NCI-H1417 treated with DMSO at 0.1 percent for 48 hours (cell line): ENCODE measurements at places on chromosomes 16 and 17.

- DNase-seq, result no peak
These were observed 56.8 kb upstream of the ARL4D start for GRCh38 chr17:43341715-43342588.

DNA sequence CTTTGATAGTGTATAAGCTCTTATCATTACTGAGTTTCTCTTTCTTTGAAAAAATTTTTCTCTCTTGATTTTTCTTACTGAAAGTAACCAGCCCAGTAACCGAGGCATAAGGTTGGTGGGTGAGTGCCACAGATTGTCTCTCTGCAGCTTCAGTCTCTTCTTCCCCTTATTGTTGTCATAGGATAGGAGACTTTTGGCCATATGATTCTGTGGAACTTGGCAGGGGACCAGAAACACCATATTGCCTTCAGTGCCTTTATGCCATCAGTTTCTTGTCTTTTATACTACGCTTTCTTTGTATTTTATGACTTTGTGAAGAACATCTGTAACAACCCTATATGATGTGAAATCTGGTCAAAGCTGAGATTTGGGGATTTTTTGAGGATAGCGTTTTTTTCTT, 341.6 kb upstream of the TBX2 start:
- no peak for DNase-seq

GRCh38 chr17:57455063-57455914, 199.0 kb downstream of the MSI2 start:
- DNase-seq, result no peak

GRCh38 chr17:34437188-34437587, 74.2 kb upstream of the CCL1 start:
- no peak for DNase-seq

DNA sequence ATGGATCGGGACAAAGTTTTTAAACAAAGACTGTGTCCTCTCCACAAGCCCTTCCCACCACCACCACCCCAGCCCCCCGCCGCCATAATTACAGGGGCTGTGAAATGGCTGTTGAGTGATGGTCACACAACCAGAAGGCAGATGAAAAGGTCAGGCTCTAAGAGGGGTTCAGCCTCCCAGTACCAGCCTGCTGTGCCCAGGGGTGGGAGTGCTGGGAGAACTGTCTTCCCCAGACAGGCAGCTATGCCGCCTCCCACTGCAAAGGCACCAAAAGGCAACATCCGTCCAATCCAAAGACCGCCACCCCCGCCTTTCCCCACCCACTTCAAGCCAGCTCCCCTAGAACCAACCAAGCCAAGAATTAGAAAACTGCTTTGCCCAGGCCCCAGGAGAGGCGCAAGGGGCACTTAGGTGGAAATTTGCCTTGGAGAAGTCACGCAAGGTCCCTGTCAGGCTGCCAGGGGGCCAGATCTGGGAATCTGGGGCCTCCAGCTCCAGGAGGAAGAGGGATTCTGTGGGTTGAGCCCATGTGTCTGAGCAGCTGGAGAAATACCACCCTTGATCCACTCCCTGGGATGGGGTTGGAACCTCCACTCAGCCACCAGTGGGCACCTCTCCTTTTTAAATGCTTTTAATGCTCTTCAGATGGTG, 14.4 kb downstream of the CARHSP1 start:
- no peak for DNase-seq

GRCh38 chr17:74730491-74731346, 6.3 kb upstream of the RAB37 start:
- DNase-seq, result no peak

DNA sequence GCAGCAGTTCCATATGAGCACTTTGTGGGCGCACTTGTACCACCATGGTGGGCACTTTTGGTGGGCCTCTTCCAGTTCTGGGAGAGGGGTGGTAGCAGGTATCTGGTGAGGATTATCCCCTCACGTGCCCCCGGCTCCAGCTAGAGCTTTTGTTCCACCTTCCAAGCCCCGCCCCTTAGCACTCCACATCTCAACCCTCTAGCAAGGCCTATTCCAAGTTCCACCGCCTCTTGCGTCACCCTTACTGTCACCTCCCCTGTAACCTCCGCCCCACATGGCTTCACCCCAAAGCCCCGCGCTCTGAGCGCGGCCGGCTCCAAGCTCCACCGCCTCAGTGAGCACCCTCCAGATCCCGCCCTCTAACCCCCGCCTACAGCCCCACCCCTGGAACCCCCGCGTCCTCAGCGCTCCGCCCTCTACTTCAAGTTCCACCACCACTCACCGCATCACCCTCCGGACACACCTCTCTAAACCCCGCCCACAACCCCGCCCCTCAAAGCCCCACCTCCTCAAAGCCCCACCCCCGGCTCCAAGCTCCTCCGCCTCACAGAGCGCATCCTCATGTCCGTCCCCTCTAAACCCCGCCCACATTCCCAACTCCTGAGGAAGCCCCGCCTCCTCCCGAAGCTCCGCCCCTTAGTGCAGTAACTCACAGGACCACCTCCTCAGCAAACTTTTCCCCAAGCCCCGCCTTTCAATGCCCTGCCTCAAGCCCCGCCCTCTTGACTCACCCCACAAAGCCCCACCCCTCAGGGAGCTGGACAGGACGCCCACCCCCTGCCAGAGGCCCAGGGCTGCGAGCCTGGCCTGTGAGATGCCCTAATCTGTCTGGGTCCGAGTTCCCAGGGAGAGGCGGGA, 11.1 kb downstream of the SCN4A start:
- DNase-seq, result no peak

DNA sequence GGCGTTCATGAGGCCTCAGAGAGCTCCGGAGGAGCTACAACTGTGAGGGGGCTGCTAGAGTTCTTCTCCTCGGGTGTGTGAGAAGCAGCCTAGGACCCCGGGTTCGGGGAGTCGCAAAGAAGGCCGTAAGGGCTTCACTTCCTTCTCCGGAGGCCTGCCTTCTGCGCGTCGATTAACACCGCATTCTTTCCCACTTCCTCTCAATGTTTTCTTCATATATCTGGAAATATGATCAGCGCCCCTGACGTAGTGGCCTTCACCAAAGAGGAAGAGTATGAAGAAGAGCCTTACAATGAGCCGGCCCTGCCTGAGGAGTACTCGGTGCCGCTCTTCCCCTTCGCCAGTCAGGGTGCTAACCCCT, 449 bp downstream of the SMCR8 start:
- DNase-seq, result no peak

GRCh38 chr16:66910175-66910940, 8.3 kb downstream of the CDH16 start:
- no peak for DNase-seq

DNA sequence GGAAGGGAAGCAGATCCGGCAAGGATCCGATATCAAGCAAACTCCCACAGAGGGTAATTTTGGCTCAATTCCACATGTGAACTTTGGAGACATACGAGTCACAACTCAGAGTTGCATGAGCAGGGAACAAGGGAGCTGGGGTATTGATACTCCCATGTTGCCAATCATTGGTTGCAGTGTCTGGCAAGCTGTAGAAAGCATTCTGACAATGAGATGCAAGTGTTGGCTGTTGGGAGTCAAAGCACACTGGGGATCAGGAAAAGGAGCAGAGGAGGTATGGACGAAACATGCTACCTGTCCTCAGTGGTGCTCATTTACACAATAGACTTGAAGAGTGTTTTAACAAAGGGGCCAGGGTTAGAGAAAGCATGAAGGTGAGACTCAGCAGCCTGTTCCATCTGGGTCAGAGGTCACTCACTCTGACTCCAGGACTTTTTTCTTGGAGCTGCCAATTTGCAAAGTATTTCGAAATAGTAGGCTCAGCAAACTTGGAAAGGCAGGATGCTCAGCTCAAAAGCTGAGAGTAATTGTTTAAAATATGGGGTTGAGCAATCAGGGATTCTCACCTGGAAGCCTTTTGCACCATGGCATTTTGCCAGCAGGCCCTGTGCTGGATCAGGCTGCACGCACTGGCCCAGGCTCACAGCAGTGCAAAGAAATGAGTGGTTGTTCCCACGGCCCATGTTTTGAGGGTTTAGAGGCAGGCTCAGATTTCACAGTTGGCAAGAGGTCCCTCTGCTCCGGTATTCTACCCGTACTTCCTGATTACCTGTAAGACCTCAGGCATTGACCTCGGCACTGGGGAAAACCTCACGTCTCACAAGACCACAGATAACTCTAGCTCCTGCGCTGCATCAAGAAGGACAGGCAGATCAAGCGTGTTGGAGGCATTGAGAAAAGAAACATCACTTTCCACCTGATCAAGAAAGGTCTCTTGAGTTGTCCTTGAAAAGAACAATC, 17.6 kb upstream of the NKD1 start:
- no peak for DNase-seq

- DNase-seq, result no peak
These were observed 18.2 kb upstream of the RASL10B start for GRCh38 chr17:35713069-35713728.

DNA sequence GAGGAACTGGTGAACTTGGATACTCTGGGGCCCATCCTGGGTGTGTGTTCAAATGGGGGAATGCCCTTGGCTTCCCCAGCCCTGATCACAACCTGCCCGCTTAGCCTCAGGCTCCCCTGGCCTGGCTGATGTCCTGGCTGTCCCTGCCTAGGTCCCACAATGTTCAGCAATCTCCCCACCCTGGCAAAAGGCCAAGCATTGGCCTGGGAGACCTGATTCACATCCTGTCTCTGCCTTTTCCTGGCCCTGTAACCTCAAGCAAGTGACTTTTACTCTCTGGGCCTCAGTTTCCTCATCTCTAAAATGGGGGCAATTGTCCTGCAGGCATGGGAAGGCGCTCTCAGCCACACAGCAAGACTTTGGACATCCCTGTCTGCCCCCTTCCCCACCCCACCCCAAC, 14.4 kb downstream of the CPNE2 start:
- no peak for DNase-seq

- DNase-seq, result no peak
These were observed 36.0 kb upstream of the CCL1 start for GRCh38 chr17:34398990-34399389.

- no peak for DNase-seq
These were observed 1.6 kb downstream of the EIF4A3 start for GRCh38 chr17:80145076-80146075.

DNA sequence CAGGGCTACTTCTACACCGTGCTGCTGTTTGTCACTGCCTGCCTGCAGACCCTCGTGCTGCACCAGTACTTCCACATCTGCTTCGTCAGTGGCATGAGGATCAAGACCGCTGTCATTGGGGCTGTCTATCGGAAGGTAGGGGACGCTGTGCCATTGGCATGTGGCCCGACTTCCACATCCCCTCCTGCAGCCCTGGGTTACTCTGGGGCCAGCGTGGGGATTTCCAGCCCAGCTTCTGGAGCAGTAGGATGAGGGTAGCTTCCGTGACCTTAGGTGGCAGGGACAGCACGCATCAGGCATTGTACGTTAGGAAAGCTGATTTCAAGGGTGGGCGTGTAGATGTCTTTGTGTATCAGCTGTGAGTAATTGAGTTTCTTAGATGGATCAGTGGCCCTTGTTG, 96.5 kb downstream of the ABCC1 start:
- DNase-seq, result no peak

DNA sequence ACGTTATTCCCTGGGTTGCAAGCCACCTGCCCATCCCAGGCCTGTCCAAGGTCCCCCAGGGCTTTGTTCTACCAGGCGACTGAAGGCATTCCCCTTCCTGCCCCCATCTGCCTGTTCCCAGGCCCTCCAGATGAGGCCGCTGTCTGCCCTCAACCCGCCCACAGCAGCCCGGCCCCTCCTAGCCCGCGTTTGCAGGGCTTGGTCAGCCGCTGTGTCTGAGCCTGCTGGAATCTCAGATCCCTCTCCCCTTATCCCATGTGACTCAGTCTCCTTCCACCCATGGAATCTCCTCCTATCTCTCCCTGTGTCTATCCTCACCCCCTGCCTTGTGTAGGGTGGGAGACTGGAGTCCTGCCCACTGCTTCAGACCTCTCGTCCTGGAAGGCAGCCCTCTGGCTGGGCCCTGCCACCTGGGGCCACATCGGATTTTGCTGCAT, 186.0 kb upstream of the TNRC6C start:
- no peak for DNase-seq

DNA sequence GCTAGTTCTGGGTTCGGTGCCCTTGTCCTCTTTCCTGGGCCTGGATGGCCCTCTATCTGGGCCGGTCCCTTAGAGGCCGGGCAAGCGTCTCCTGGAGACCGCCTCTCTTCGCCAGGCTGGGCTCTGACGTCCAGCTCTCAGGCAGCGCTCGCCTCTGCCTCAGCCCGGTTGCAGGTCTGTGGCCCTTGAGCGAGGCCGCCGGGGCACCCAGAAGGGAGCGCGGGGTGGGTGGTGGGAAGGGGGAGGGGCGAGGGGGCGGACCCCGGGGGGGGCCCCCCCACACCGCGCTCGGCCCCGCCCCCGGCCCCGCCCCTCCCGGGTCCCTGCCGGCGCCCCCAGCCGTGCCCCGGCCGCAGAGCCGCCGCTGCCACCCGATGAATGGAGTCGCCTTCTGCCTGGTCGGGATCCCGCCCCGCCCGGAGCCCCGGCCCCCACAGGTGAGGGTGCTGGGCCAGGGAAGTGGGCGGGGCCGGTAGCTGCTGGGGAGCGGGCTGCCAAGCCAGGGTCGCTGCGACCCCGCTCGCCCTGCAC, at the start of gene ARHGAP23:
Gene ARHGAP23, plus strand, starts transcription at position 353 of the 531 bp plus-strand sequence. Its CDS starts 22 bp downstream, at position 375.
- DNase-seq, result no peak

DNA sequence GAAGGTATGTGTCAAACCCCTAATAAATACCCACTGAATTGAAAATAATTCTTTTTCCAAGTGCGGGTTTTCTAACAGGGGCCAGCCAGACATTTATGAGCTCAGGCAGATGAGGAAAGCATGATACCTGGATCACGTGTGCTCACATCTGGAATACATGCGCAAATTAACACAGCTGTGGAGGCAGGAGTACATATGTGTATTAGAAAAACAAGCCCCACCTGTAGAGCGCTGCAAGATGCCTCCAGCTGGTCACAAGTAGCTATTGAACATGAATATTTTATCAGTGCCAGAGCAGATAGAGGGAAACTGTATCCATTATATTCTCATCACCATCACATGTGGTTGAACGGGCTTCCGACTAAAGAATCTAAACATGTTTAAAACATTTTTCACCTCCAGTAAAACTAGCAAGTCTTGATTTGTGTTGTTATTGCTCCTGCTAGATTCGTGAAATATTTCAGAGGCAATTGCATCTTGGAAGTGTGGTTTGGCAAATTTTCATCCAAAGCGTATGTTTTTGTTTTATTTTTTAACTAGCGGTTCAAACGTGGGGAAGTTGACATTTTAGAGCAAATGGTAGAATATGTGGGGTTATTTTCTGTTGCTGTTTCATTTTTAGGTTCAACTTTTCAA, 482.8 kb downstream of the CDH13 start:
- DNase-seq, result no peak

DNA sequence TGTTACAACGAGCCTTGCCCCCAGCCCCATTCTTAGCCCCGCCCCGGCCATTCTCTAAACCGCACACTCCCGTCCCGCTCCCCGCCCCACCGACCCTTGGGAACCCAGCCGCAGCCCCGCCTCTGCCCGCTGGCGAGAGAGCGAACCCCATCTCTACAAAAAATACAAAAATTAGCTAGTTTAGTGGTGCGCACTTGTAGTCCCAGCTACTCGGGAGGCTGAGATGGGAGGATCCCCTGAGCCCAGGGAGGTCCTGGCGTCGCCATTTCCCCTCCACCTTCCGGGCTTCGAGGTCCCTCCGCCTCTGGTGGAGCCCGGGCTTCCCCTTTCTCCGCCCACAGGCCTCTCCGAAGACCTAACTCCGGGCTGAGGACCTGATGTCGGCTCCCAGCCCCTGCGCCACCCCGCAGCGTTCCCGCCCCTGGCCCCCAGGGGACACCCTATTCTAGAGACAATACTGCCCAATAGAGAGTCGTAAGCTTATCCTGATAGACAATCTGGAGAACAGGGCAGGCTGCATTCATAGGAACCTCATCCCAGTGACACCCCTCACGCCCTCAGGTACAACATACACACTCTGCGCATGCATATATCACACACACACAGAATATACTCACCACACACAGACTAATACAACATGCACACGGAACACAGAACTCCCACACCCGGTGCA, 480 bp upstream of the PROCA1 start:
- DNase-seq, result no peak
